GM12891 (cell line): ENCODE measurements at places on chromosomes 5 and 9.

DNA sequence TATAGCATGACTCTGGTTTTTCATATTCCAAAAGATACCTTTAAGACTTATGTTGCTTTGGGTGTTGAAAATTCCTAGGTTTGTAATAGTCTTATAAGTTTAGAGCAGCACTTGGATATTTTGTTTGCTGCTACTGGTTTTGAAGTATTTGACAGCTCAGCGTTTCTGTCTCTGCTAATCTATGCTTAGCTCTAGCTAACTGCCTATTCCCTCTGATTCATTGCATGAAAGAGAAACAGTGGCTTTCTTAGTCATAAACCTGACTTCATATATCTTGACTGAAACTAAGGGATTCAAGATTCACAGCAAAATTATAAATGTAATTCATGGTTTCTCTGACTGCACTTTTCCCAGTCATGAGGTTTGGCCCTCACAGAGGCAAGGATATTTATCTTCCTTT, 35.6 kb upstream of the ANXA1 start:
- no peak for DNase-seq

DNA sequence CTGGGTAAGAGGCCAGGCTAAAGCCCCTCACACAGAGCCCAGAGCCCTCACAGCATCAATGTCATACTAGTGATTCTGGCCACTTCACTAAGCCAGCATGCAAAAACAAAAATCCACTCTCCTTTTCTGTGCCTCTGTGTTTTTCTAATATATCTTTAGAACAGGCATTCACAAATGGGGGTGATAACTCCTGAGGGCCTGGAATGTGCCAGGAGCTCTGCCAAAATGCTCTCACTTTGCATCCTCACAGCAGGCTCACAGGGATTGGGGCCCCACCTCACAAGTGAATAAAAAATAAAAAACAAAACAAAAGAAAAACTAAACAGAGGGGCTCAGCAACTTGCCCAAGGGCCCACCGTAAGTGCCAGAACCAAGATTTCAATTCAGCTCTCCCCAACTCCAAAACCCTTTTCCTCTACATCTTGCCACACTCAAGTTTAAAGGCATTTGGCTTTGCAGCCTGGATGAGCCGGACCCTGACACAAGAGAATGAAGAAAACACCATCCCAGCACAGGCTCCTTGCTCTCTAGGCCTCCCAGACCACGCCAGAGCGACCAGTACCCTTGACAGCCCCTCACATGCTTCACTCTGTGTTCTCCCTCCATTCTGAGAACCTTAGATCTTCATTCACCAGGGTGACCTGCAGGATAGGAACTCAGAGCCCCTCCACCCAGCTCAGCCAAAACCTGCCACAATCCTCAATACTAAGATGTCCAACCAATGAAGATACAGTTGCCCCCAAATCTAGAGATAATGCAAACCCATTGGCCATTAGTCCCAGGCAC, 51.3 kb downstream of the SAXO1 start:
- DNase-seq, result no peak

DNA sequence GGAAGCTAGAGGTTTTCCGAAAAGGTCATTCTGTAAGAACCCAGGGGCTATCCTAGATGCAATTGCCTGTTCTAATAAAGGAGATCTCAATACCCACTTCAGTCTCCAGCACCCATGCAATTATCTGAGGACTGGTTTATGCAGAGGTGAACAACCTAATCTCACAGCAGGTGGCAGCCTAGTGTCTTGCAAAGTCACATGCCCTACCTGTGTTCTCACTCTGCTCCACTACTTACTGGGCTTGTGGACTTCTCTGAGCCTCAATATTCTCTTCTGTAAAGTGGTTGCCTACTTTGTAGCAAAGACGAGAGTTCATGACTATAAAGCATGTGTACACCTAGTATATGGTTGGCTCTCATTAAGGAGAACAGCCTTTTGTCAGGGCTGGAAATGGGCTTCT, 21.0 kb upstream of the ALDH1B1 start:
- DNase-seq, result no peak

DNA sequence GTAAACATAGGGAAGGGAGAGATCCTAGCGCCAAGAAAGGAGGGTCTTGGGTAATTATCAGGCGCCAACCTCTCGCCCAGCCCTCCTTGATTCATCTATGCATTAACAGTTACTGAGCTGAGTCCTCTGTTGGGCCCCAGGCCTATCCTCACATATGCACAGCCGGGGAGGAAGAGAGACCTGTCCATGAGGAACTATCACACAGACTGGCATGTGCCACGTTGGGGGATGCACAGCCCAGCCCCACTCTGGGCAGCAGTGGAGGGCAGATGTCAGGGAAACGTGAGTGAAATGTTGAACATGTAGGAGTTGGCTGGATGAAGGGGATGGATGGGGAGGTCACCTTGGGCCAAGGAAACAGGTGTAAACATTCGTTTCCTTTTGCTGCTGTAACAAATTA, 18.8 kb upstream of the ENHO start:
- no peak for DNase-seq

DNA sequence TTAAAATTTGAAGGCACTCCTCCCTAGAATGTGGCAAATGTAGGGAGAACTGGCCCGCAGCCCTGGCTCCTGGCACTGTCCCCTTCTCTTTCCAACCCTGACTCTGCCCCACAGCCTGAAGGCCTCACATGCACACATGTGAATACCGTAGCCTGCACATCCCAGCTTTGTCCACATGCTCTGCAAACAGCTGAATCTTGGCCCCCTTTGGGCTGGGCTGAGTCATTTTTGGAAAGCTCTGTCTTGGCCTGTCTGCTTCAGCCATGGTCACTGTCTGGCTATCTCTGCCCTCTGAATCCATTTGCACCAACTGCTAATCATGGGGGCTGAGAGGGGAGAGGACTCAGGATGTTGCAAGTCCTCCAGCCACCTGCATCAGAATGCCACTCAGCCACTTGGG, 22.1 kb upstream of the GALNT10 start:
- no peak for DNase-seq

- no peak for DNase-seq
Measured at GRCh38 chr5:119878712-119879111, 249.4 kb downstream of the FAM170A start.

DNA sequence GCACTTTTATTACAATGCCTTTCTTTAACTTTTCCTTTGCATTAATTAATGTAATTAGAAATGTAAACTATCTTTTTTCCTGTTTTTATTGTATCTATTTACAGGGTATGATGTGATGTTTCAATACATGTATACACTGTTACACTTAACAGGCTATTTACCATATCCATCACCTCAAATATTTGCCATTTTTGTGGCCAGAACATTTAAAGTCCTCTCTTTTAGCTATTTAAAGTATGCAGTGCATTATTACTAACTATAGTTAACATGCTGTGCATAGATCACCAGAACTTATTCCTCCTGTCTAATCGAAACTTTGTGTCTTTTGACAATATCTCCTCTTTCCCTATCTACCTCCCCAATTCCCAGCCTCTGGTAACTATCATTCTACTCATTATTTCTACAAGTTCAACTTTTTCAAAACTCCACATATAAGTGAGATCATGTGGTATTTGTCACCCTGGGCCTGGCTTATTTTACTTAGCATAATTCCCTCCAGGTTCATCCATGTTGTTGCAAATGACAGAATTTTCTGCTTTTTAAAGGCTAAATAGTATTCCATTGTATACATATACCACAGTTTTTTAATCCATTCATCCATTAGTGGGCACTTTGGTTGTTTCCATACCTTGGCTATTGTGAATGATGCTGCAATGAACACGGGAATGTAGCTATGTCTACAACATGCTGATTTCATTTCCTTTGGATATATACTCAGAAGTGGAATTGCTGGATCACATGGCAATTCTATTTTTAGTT, 32.8 kb downstream of the OR2K2 start:
- no peak for DNase-seq
